ENCODE measurements at places on chromosomes 16 and 17.

DNA sequence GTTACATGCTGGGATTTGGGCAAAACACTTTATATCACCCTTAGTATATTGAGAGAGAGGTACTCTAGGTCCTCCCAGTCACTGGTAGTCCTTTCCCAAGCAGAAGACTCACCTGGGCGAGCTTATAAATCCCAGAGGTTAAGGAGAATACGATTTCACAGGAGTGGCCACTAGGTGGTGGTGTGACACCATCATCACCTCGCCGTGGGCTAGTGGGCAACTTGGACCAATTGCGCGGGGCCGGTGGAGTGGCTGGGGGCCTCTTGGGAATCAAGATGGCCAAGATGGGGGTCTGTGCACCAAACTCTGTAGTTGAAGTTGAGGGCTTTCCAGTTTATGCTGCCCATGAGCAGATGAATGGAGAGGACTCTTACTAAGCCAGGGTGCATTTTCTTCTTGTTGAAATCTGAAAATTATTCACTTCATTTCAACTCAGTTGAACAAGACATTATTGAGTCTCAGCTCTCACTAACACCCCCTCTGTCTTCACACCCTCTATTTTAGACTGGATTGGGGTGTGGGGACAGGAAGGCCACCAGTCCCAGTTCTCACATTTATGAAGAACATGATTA, 38.2 kb upstream of the PIRT start:
- DNase-seq: no peak

GRCh38 chr17:56624309-56624708, 30.8 kb downstream of the NOG start:
- DNase-seq: no peak

- DNase-seq: no peak
These were observed 4.9 kb downstream of the P3H4 start for GRCh38 chr17:41806685-41807445.

GRCh38 chr16:2058420-2058819, 10.6 kb downstream of the TSC2 start:
- no peak for DNase-seq

DNA sequence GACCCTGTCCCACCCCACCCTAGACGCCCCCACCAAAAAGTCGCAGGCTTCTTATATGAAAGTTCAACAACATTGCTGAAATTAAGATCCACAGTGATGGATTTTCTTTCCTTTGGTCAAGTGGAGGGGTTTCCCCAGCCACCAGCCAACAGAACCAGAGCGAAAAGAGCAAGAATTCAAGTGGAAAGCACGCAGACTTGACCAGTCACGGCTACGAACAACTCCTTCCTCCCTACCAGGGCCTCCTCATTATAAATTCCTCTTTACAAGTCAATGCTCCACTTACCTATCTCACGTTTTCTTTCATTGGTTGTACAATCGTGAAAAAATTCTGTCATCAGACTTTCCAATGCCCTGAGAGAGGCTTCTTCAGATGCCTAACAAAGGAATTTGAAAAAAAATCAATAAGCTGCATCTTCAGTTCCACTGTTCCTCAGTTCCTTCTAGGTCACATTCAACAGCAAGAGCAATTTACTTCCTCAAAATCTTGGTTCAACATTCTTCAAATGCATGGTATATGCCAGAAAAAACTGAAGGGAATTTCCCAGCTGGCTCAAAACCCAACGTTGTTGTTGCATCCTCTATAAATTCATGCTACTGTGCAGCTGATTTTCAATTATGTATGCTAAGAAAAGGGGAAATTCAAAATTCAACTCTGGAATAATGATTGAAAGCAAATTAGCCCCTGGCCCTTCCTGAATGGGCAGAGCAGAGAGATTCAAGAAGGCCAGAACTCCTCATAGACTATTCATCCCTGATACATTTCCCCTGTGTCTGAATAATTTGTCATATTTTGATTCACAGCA, 30.9 kb downstream of the XPO6 start:
- DNase-seq: no peak

GRCh38 chr17:28726226-28726626, at the start of gene TLCD1:
TLCD1 (minus strand) TSS chr17:28726233; CDS start chr17:28726097, 136 bp downstream.
- DNase-seq: peak; percentile 61

DNA sequence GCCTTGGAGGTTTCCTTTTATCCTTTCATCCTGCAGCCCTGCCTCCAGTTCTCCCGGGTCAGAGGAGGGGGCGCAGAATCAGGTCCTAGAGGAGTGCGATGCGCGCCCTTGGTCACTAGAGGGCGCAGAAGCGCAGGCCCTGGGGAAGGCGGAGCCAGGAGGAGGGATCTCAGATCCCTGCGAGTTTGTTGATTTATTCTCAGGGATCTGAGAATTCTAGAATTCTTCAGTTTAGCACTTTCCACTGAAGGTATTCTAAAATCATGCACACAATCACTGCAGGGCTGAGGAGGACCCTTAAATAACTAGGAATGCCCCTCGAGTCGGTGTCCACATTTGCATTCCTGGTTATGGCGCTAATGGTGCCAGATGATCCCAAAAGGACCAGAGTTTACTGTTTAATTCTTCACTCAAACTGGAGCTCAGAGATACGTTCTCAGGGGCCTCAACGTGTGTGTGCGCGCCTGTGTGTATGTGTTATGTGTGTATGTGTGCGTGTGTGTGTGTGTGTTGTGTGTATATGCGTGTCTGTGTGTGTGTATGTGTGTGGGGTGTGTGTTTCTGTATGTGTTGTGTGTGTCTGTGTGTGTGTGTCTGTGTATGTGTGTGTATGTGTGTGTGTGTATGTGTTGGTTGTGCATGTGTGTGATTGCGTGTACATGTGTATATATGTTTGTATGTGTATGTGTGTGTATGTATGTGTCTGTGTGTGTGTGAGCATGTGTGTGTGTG, 6.9 kb upstream of the ELAC2 start:
- DNase-seq: peak; percentile 29

DNA sequence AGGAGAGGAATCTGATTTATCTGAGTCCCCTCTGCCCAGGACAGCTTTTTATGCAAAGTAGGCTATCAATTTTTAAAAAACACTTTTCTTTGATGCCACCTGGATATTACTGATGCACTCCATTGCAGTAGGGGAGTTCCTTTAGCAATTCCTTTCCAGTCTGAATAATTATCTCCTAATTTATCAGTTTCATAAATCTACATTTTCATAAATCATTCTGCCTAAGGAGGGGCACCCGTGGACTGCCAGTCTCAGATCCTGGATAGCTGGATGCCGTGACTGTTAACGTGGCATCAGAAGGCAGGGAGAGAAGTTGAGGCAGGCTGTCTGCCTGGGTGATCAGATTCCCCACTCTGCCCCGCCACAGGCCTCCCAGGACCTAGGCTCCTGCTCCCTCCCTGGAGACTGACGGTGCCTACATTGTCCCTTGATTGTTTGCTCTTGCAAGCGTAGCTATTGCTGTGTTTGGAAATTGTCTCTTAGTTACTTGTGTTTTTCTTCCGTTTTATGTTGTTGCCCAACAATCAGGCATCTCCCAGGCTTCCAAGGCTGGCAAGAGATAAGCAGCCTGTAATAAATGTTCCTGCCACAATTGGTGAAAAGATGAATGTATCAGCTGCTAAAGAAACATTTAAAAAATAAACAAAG, 75.2 kb downstream of the KATNIP start:
- DNase-seq: no peak
